ENCODE measurements at places on chromosomes 4 and X. TPM values are rescaled to one million over a fixed set of nuclear protein-coding genes. Genes with fewer than 3 reads are reported as not detected.

DNA sequence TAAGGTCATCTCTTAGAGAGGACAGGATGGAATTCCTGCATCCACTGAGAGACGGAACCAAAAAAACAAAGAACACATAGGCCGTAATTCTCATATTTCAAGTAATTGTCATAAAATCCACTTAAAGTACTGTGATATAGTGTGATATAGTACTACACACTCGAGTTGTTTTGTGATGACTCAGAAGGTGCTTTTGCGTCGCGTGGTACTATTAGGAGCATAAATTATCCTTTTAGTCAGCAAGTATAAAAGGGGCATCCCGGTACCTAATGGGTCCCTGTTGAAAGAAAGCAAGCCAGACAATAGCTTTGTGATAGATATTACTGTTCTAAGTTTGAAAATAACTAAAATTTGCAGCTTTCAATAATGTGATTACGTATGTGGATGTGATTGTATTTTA lies 55.3 kb downstream of the GPR143 start:
- H3K4me1 ChIP-seq = peaks cover 6% of the 10 kb centered on the region
- H3K27ac ChIP-seq = no peak overlapping the region
- DNase-seq = no peak
- H3K36me3 ChIP-seq = peaks cover 16% of the 10 kb centered on the region

GRCh38 chrX:114028907-114029662 lies 554.8 kb upstream of the HTR2C start:
- H3K4me3 ChIP-seq = no peak overlapping the region
- H3K27me3 ChIP-seq = no peaks in the 10 kb centered on the region
- H3K36me3 ChIP-seq = no peaks in the 10 kb centered on the region

The PCDH10 gene
- not detected for polyA plus RNA-seq

DNA sequence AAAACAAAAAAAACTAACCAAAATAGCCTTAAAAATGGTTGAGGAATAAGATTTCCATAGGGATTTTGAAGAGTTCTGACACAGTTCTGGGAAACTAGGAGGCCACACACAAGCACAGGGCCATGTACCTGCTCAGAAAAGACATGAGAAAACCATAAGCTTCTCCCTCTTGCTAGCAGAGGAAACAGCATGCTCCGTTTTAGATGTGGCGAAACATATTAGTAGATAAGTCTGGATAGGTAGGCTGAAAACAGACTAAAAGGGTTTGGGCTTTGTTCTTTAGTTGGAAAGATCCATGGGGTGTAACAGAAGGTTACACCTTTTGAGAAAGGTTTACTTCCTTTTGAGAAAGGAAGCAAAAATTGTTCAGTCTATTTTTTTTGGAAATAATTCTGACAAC lies 10.9 kb downstream of the VSIG4 start:
- no peak overlapping the region for H3K27ac ChIP-seq
- H3K27me3 ChIP-seq = no peaks in the 10 kb centered on the region
- no peak overlapping the region for H3K4me3 ChIP-seq
- DNase-seq = no peak
- H3K36me3 ChIP-seq = no peaks in the 10 kb centered on the region
- peaks cover 10% of the 10 kb centered on the region for H3K4me1 ChIP-seq

The DNAAF6 gene
- polyA plus RNA-seq = not detected

The CXCL6 gene
- not detected for polyA plus RNA-seq

DNA sequence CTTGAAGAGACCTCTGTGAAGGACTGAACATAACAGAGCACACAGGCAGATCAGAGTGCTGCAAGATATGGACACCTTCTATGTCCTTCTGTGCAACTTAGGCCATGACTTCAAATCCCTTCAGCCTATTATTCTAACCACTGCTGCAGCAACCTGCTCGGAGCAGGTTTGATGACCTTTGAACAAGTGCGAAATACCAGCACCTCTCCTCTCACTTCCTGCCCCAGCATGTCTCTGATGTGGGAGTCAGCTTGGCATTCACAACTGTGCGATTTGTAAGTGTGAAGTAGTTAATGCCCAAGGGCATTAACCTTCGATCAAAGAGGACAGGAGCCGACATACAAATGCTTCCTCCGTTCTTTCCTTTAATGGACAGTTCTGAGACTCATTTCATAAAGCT lies 1.6 kb upstream of the EXOC1 start:
- H3K4me1 ChIP-seq = peaks cover 44% of the 10 kb centered on the region
- H3K27me3 ChIP-seq = no peaks in the 10 kb centered on the region
- peak; percentile 28 for DNase-seq
- H3K27ac ChIP-seq = no peak overlapping the region

DNA sequence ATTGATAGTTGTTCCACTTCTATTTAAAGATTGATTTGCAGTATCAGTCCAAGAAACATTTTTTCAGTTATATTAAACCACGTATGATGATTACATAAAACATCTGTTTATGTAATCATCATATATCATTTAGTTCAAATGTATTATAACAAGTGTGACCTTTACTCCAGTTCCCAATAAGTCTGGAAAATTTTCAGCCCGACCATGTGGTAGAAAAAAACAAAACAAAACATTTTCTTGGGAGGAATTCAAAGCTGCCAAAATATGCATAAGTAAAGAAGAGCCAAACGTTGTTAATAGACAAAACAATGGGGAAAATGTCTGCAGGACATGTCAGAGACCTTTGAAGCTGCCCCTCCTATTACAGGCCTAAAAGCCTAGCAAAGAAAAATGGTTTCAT lies 709.1 kb downstream of the FAT4 start:
- DNase-seq = no peak
- H3K27me3 ChIP-seq = no peaks in the 10 kb centered on the region
- H3K4me3 ChIP-seq = no peak overlapping the region
- no peaks in the 10 kb centered on the region for H3K4me1 ChIP-seq

The TSPAN6 gene
- polyA plus RNA-seq = 4.1 TPM

GRCh38 chrX:149948016-149948415 lies 9.7 kb upstream of the EOLA2 start:
- H3K36me3 ChIP-seq = peaks cover 4% of the 10 kb centered on the region
- H3K27ac ChIP-seq = no peak overlapping the region
- H3K27me3 ChIP-seq = no peaks in the 10 kb centered on the region
- no peaks in the 10 kb centered on the region for H3K4me1 ChIP-seq
- no peak overlapping the region for H3K4me3 ChIP-seq

- no peaks in the 10 kb centered on the region for H3K27me3 ChIP-seq
- no peak overlapping the region for H3K27ac ChIP-seq
- DNase-seq = peak; percentile 14
- no peak overlapping the region for H3K4me3 ChIP-seq
- no peaks in the 10 kb centered on the region for H3K4me1 ChIP-seq
- H3K36me3 ChIP-seq = no peaks in the 10 kb centered on the region
Measured at GRCh38 chr4:77600521-77601451, 4.8 kb upstream of the CXCL13 start.

GRCh38 chrX:36986231-36986630 lies 21.9 kb upstream of the FAM47C start:
- no peaks in the 10 kb centered on the region for H3K36me3 ChIP-seq
- no peak overlapping the region for H3K4me3 ChIP-seq

DNA sequence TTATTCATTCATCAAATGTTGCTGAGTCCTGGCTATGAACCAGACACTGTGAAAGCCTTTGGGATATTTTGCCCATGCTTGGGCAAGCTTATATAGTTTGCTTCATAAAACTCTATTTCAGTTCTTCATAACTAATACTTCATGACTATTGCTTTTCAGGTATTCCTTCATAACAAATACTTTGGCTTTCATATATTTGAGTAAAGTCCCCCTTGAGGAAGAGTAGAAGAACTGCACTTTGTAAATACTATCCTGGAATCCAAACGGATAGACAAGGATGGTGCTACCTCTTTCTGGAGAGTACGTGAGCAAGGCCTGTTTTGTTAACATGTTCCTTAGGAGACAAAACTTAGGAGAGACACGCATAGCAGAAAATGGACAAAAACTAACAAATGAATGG lies 1.7 kb upstream of the AFP start:
- no peaks in the 10 kb centered on the region for H3K36me3 ChIP-seq
- no peaks in the 10 kb centered on the region for H3K4me1 ChIP-seq
- H3K27ac ChIP-seq = no peak overlapping the region
- H3K27me3 ChIP-seq = peaks cover 5% of the 10 kb centered on the region
- no peak for DNase-seq
- H3K4me3 ChIP-seq = no peak overlapping the region

DNA sequence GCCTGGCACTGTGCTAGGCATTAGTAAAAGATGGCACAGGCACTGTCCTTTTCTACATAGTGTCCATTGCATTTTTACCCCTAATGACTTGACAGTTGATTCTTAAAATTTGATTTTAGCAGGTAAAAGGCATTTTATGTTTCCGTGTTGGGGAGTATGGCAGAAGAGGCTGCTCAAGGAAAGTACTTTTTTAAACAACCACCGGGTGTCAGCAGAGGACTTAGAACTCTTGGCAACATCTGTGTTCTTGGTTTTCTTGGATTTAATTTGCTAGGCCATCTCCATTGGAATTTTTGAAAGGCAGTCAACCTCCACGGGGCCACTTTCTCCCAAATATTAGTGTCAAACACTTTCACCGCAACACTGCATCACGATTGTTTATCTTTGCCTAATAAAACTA lies 102.9 kb downstream of the TSPAN7 start:
- H3K4me1 ChIP-seq = peaks cover 2% of the 10 kb centered on the region
- H3K36me3 ChIP-seq = no peaks in the 10 kb centered on the region
- H3K27ac ChIP-seq = no peak overlapping the region

DNA sequence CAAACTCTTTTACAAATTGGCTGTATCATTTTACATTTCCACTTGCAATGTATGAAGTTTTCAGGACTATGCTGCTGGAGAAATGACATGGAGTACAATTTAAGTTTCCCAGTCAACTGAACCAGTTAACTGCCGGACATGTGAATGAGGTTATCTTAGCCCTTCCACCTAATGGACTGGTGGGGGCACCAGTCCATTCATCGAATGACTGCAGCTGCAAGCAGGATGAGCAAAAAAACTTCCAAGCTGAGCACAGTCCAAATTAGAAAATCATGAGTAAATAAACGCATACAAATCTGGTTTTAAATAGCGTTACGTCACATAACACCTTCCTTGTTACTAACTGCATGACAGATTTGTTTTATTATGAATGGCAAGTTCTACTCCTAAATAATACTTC lies 1131.5 kb downstream of the PCDH18 start:
- DNase-seq = no peak
- no peak overlapping the region for H3K27ac ChIP-seq
- no peaks in the 10 kb centered on the region for H3K4me1 ChIP-seq
- no peaks in the 10 kb centered on the region for H3K36me3 ChIP-seq
- no peak overlapping the region for H3K4me3 ChIP-seq
- H3K27me3 ChIP-seq = no peaks in the 10 kb centered on the region

DNA sequence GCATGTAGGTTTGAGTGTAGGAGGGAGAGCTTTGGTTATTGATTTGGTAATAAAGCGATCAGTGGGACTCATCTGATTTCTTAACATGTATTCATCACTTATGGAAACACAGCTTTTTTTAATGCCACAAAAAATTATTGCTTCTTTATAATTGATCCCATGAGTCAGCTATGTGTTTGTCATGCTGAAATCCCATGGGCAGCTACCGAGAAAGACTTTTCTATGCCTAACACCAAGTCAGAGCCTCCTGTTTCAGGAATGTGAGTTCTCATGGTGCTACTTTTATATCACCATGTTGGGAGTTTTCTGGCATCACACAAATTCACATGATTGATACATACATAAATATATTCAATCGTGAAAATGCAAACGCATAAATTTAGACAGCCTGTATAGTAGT lies 165.7 kb downstream of the RAPGEF2 start:
- H3K27ac ChIP-seq = no peak overlapping the region
- no peak for DNase-seq
- no peaks in the 10 kb centered on the region for H3K36me3 ChIP-seq
- no peak overlapping the region for H3K4me3 ChIP-seq

DNA sequence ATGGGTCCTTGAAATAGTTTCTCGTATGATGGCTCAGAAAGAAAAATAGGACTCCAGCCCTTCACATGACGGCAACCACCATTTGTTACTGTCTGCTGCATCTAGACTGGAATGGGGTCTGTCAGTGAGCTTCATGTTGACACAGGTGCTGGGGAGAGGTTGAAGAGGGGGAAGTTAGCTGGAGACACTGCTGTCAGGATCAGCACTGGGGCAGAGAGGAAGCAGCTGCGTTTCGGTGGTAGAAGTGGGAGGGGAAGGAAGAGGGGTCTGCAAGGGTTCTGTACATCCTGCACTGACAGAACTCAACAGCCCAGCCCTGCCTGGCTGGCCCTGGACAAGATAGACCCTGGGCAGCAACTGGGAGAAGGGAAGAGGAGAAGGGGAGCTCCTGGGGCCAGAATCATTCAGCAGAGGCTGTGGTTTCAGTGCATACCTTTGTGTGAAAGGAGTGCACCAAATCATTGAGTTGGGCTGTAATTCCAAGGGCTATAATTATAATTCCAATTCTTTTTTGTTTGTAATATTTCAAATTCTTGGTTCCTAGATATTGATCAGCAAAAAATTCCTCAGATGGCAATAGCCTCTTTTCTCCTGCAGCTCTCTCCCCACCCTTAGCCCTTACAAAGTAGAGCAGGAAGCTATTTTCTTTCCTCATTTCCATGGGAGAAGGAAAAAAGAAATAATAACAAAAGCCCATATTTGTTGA lies 119.4 kb upstream of the C1GALT1C1 start:
- H3K4me1 ChIP-seq = peaks cover 19% of the 10 kb centered on the region
- no peak overlapping the region for H3K4me3 ChIP-seq
- H3K36me3 ChIP-seq = no peaks in the 10 kb centered on the region
- no peaks in the 10 kb centered on the region for H3K27me3 ChIP-seq
- no peak for DNase-seq
- H3K27ac ChIP-seq = no peak overlapping the region

DNA sequence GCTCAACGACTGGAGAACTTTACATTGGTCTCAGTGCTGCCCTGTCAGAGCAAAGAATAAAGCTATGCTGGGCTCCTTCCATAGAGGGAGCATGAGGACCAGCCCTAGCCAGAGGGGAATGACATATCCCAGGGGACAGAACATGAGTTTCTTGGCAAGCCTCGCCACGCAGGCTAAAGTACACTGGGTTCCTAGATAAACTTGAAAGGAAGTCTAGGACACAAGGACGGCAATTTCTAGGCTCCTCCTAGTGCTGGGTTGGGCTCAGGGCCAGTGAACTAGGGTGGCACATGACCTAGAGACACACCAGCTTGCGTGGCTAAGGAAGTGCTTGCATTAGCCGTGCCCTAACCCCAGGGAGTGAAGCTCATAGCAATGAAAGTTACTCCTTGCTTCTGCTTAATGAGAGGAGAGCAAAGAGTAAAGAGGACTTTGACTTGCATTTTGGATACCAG lies 141.0 kb downstream of the MAB21L2 start:
- no peak overlapping the region for H3K27ac ChIP-seq
- H3K4me1 ChIP-seq = no peaks in the 10 kb centered on the region
- no peak for DNase-seq

DNA sequence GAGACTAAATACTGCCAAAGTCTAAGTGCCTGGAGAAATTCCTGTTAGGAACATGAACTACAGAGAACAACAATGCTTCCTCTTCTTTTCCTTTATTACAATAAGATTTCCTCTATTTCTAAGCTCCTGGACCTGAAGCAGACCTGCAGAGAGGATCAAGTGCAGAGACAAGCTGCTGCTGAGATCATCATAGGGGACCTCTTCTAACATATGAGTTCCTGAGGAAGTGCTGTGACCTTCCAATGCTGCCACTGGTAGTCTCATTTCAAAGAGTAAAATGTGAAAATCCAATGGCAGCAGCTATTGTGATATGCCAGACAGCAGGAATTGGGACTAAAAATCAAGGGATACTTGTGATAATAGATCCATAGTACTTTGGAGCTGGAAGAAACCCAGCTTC lies 28.0 kb downstream of the CCNG2 start:
- H3K36me3 ChIP-seq = no peaks in the 10 kb centered on the region
- no peaks in the 10 kb centered on the region for H3K27me3 ChIP-seq

- no peak overlapping the region for H3K27ac ChIP-seq
- H3K4me1 ChIP-seq = no peaks in the 10 kb centered on the region
- no peak overlapping the region for H3K4me3 ChIP-seq
- no peaks in the 10 kb centered on the region for H3K36me3 ChIP-seq
- no peak for DNase-seq
- no peaks in the 10 kb centered on the region for H3K27me3 ChIP-seq
Measured at GRCh38 chr4:94979621-94980020, 221.9 kb downstream of the BMPR1B start.

The RHOXF1 gene
- not detected for polyA plus RNA-seq

The C1QTNF7 gene
- not detected for polyA plus RNA-seq

Data from CD4-positive, alpha-beta memory T cell (primary cell).